ENCODE measurements at places on chromosomes 4 and X. TPM values are rescaled to one million over a fixed set of nuclear protein-coding genes. Genes with fewer than 3 reads are reported as not detected.

PNMA6A gene
- 1.9 TPM for total RNA-seq

DNA sequence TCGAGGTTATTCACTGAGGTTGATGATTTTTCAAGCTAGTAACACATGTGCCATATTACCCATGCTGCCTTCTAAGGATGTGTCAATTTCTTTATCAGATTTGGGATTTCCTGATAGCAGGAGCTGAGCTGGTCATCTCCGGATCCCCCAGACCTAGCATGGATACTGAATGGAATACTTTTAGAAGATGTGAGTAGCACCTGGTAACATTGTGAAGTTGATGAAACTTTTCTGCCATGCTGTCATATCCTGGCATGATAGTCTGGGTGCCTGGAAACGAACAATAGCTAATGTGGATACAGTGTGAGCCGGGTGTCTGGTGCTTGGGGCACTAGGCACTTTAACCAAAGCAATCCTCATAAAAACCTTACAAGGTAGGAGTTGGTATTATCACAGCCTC lies 11.0 kb upstream of the CYTL1 start:
- no peak for DNase-seq
- no peak overlapping the region for H3K27ac ChIP-seq
- H3K27me3 ChIP-seq, result peaks cover 3% of the 10 kb centered on the region
- H3K36me3 ChIP-seq, result no peaks in the 10 kb centered on the region

DNA sequence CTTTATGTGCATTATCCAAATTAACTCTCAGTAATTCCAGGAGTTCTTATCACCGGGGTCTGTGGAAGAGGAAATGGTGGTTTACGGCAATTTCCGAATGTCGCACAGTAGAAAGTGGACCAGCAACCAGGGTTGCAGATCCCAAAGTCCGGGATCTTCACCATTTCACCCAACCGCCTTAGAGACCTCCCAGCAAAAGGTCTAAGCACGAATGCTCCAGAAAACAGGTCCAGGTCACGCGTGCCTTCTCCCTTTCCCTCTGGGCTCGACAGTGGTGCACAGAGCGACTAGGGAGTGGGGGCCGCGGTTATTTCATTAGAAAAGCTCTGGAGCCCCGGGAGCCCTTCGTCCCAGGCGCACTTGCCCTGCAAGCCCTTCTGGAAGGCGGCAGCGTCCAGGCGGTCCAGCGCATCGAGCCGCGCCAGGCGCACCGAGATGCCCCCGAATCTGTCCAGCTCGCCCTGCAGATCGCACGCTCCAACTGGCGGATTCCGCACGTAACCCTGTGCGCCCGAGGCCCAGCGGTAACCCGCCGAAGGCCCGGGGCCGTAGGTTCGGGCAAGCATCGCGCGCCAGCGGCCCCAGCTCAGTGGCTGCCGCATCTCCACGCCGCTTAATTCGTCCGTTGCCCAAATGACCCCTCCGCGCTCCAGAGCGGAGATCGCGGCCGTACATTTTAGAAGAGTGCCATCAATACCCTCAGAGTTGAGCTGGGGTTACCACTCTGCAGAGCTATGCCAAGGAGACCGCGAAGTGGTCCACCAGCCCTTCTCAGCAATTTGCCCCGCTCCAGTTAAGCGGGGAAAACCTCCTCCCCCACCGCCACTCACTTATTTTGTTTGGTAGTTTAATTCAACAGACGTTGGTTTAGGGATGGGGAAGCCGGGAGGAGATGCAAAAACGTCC lies at the start of gene NUDT6:
NUDT6 (minus strand) TSS at position 627 of the 906 bp plus-strand sequence; CDS start at position 602, 25 bp downstream.
- H3K27me3 ChIP-seq, result no peaks in the 10 kb centered on the region
- peak within 1 kb of the TSS; percentile 67 for H3K27ac ChIP-seq
- H3K4me3 ChIP-seq, result peak within 1 kb of the TSS; percentile 87
- H3K36me3 ChIP-seq, result no peaks in the 10 kb centered on the region
- H3K4me1 ChIP-seq, result no peaks in the 10 kb centered on the region
- peak; percentile 50 for DNase-seq

- DNase-seq, result peak; percentile 99
- H3K27me3 ChIP-seq, result no peaks in the 10 kb centered on the region
- H3K4me1 ChIP-seq, result peaks cover 27% of the 10 kb centered on the region
- no peak overlapping the region for H3K4me3 ChIP-seq
Measured at GRCh38 chr4:53855581-53856250, 208.7 kb downstream of the CHIC2 start.

APLN gene
- total RNA-seq, result 2.1 TPM

GRCh38 chr4:42401171-42401570 lies 3.9 kb downstream of the SHISA3 start:
- H3K4me1 ChIP-seq, result peaks cover 18% of the 10 kb centered on the region
- no peak overlapping the region for H3K4me3 ChIP-seq
- peaks cover 33% of the 10 kb centered on the region for H3K27me3 ChIP-seq
- no peak overlapping the region for H3K27ac ChIP-seq

CCNB3 gene
- 0.29 TPM for total RNA-seq

- H3K4me3 ChIP-seq, result no peak overlapping the region
- no peak for DNase-seq
- H3K27ac ChIP-seq, result no peak overlapping the region
- no peaks in the 10 kb centered on the region for H3K27me3 ChIP-seq
Measured at GRCh38 chrX:107204068-107204605, 2.1 kb downstream of the NUP62CL start.

DNA sequence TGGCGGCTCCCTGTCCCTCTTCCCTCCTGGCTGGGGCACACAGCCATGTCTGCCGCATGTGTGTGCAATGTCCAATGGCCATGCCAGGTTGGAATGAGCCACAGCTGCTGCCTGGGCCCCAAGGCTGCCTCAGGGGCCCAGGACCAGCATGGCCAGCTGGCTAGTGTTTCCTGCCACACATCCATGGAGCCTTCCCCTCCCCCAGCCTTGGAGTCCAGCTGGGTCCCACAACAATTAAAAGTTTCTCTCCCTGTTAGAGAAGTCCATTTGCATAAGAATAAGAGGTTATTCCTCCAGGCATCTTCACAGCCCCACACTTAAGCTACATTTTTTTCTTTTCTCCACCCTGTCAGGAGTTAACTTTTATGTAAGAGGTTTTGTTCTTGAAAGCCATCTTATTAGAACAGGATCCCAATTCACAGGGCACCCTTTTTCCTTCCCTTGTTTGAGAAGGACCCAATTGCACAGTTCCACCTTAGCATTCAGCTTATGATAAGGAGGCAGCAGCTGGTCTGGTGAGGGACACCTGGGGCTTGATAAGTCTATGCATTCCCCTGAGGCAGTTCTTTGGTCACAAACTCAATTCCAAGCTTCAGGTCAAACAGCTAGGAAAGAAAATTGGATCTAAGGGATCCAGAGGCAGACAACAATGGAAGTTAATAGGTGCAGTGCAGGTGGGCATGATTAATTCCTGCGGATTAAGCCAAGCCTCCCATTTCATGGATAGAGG lies 963.3 kb upstream of the GRIA3 start:
- no peak overlapping the region for H3K27ac ChIP-seq
- DNase-seq, result no peak
- no peaks in the 10 kb centered on the region for H3K27me3 ChIP-seq

- no peak overlapping the region for H3K4me3 ChIP-seq
- H3K36me3 ChIP-seq, result no peaks in the 10 kb centered on the region
- H3K27me3 ChIP-seq, result no peaks in the 10 kb centered on the region
- H3K27ac ChIP-seq, result no peak overlapping the region
- H3K4me1 ChIP-seq, result no peaks in the 10 kb centered on the region
Measured at GRCh38 chrX:149069899-149070298, 435.2 kb downstream of the IDS start.

DNA sequence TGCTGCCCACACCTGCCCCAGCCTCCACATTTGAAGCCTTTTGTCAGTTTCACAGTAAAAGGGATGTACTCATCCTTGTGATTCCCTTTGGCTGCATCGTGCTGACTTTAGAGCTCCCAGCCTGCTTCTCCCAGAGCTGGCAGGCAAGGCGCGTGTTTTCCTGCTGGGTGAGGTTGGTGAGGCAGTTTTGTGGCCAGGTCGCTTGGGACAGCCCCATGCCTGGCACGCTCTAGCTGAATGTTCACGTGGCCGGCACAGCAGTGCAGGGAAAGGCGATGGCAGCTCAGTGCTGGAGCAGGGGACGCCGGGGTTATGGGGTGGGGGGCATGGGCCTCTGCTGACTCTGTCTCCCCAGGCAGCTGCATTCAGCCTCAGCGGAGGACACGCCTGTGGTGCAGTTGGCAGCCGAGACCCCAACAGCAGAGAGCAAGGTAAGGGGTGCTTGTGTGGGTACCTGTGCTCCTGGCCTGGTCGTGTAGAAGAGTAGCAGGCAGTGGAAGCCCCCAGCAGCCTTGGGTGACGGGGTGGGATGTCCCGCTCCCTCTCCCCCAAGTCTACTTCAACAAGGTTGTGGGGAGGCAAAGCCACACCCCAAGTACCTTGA lies 9.3 kb downstream of the TACC3 start:
- peaks cover 18% of the 10 kb centered on the region for H3K36me3 ChIP-seq
- H3K27ac ChIP-seq, result peak overlapping the region; percentile 43
- no peak overlapping the region for H3K4me3 ChIP-seq
- no peaks in the 10 kb centered on the region for H3K27me3 ChIP-seq
- DNase-seq, result no peak

BEND2 gene
- not detected for total RNA-seq

ITIH6 gene
- not detected for total RNA-seq

DNA sequence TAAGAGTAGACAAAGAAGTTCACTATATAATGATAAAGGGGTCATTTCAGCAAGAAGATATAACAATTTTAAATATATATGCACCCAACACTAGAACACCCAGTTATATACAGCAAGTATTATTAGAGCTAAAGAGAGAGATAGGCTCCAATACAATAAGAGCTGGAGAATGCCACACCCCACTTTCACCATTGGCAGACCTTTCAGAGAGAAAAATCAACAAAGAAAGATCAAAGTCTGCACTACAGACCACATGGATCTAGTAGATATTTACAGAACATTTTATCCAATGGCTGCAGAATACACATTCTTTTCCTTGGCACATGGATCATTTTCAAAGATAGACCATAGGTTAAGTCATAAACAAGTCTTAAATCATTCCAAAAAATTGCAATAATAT lies 479.7 kb upstream of the DIAPH2 start:
- no peaks in the 10 kb centered on the region for H3K27me3 ChIP-seq
- H3K4me1 ChIP-seq, result no peaks in the 10 kb centered on the region
- DNase-seq, result no peak
- no peaks in the 10 kb centered on the region for H3K36me3 ChIP-seq
- H3K27ac ChIP-seq, result no peak overlapping the region
- no peak overlapping the region for H3K4me3 ChIP-seq

ATP6AP1 gene
- total RNA-seq, result 175 TPM

GRCh38 chrX:7347465-7347864 lies 199.5 kb upstream of the PUDP start:
- H3K4me1 ChIP-seq, result no peaks in the 10 kb centered on the region
- H3K36me3 ChIP-seq, result no peaks in the 10 kb centered on the region
- H3K27ac ChIP-seq, result no peak overlapping the region
- no peaks in the 10 kb centered on the region for H3K27me3 ChIP-seq
- no peak for DNase-seq
- no peak overlapping the region for H3K4me3 ChIP-seq
